ENCODE measurements at places on chromosomes 1 and 21.

GRCh38 chr1:194829492-194829891, 1643.1 kb upstream of the B3GALT2 start:
- DNase-seq, result no peak

- no peak for DNase-seq
Observed at GRCh38 chr1:38777464-38777957, 82.1 kb downstream of the RRAGC start.

DNA sequence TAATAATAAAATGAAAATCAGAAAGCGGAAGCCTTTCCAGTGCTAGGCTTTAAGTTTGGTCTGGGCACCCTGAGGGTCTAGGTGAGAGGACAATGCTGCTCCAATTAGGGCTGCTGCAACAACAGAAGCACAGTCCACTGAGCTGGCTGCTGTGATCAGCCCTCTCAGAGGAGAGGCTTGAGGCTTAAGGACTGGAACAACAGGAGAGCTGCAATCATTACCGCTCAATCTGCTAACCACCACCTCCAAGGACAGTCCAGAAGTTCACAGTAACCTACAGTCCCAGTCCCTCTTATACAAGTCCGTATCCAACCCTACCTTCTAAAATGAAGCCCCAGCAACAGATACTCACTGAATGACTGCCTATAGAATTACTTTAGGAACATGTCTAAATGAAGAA, 62.1 kb downstream of the USP24 start:
- DNase-seq, result no peak

GRCh38 chr21:17631195-17631594, 18.5 kb upstream of the BTG3 start:
- no peak for DNase-seq

GRCh38 chr1:107225706-107226105, 84.9 kb downstream of the NTNG1 start:
- DNase-seq, result no peak

GRCh38 chr1:151713874-151714273, 2.7 kb downstream of the CELF3 start:
- DNase-seq, result no peak

- DNase-seq, result no peak
Observed at GRCh38 chr1:218364028-218364710, 19.0 kb downstream of the TGFB2 start.

GRCh38 chr1:201495551-201496295, 11.2 kb downstream of the CSRP1 start:
- no peak for DNase-seq

DNA sequence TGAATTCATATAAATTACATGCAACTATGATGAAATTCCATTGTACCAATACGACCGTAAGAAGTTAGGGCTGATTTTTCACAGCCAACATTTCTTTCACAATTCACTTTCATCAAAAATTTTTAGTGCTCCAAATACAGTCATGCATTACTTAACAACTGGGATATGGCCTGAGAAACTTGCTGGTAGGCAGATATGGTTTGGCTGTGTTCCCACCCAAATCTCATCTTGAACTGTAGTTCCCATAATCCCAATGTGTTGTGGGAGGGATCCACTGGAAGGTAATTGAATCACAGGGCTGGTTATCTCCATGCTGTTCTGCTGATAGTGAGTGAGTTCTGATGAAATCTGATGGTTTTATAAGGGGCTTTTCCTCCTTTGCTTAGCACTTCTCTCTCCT, 244.4 kb downstream of the AKT3 start:
- no peak for DNase-seq

DNA sequence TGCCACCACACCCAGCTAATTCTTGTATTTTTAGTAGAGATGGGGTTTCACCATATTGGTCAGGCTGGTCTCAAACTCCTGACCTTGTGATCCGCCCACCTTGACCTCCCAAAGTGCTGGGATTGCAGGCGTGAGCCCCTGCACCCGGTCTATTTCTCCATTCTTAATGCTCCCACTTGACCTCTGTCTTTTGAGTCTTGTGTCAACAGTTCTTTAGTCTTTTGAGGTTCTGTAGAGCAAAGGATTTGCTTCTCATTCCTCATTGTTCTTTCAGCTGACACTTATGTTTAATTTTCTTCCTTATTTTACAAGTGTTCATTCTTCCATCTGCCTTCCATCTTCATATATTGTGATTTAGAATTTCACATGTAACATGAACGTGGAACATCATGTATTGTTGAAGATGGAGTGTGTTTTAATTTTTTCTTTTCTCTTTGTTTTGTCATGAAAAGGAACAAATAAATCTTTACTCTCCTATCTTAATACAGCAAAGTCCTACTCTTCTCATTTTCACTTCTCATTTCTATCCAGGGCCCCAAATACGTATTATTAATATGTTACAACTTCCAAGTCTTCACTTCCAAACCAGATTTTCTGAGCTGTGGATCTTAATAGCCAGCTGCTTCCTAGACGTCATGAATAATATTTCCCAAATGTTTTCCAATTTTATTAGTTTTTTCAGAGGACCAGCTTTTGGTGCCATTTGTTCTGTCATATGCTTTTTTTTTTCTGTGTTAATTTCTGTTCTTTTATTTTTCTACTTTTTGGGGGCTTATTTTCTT, 16.9 kb downstream of the MTF2 start:
- DNase-seq, result no peak

- no peak for DNase-seq
Observed at GRCh38 chr1:110752941-110753725, 78.4 kb upstream of the KCNA3 start.

- no peak for DNase-seq
Observed at GRCh38 chr1:109185357-109185756, 28.4 kb upstream of the SARS1 start.

GRCh38 chr1:185838111-185838510, 103.9 kb downstream of the HMCN1 start:
- no peak for DNase-seq

GRCh38 chr1:227944090-227944930, 3.4 kb downstream of the WNT9A start:
- no peak for DNase-seq

- DNase-seq, result no peak
Observed at GRCh38 chr21:46540087-46540710, 64.7 kb downstream of the S100B start.

GRCh38 chr1:183908079-183908478, 103.2 kb downstream of the RGL1 start:
- DNase-seq, result no peak

GRCh38 chr1:78918157-78918556, 88.4 kb downstream of the ADGRL4 start:
- DNase-seq, result no peak

- DNase-seq, result no peak
Observed at GRCh38 chr1:165930961-165931360, 103.5 kb downstream of the UCK2 start.

GRCh38 chr1:84247425-84248220, 53.9 kb upstream of the SAMD13 start:
- no peak for DNase-seq

DNA sequence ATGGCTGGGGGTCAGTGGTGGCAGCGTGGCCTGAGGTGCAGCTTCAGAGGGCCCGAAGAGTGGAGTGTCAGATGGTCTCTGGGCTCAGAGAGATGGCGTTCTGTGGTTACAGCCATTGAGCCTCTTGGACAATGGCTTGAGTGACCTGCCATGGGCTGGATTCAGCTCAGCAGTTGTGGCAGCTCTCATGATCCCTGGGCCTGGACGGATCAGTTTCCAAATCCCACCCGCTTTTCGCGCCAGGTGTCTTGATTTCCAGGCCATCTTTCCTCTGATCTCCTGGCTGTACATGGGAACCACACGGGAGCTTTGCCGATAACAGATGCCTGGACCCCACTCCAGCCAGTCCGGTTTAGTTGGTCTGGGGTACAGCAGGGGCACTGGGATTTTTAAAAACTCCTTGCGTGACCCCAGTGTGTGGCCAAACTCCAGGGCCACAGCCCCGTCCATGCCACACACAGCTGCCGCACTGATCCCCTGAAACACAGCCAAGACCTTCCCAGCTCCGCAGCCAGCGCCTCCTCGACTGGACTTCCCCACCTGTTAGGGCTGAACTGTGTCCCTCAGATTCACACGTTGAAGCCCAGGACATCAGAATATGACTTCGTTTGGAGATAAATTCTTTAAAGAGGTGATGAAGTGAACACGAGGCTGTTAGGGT, 67.9 kb downstream of the ATP5PO start:
- no peak for DNase-seq

- no peak for DNase-seq
Observed at GRCh38 chr1:235822685-235823084, 44.0 kb downstream of the LYST start.

GRCh38 chr1:158864595-158864994, 33.4 kb downstream of the MNDA start:
- DNase-seq, result no peak

DNA sequence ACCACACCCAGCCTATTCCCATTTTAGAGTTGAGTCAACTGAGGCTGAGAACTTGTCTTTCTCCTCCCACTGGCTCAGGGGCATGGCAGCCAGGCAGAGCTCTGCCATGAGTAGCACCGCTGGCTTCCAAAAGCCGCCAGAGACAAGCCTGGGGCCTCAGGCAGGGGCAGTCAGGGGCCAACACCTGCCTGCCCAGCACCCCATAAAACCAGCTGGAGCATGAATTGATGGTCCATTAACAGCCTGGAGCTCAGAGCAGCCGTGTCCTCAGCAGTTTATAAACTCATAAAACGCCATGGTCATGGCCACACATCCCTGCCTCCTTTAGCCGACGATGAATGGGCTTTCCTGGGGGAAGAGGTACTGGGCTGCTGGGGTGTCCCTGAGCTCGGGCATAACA, 50.6 kb upstream of the PAX7 start:
- no peak for DNase-seq

GRCh38 chr1:81446000-81446669, 354.6 kb upstream of the ADGRL2 start:
- no peak for DNase-seq

- no peak for DNase-seq
Observed at GRCh38 chr1:244789731-244790130, 45.7 kb upstream of the COX20 start.

DNA sequence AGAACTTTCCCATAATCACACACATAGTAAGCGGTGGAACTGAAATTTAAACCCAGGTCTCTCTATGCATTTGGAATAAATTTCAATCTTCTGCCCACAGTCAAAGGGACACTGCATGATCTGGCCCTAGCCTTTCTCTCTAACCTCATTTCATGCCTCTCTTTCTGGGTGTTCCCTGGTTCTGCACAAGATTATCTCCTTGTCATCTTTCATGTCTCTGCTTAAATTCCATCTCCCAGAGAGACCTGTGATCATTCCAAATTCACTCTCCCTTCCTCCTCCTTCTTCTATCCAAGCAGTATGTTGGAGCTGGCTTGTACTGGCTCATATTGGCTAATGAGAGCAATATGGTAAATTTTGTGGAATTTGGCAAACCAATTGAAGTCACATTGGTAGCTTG, 22.2 kb downstream of the ETV3L start:
- no peak for DNase-seq

DNA sequence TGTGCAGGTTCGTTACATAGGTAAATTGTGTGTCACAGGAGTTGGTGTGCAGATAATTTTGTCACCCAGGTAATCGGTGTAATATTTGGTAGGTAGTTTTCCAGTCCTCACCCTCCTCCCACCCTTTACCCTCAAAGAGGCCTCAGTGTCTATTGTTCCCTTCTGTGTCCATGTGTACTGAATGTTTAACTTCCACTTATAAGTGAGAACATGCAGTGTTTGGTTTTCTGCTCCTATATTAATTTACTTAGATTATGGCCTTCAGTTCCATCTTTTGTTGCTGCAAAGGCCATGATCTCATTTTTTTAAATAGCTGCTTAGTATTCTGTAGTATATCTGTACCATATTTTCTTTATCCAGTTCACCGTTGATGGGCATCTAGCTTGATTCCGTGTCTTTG, 87.3 kb downstream of the RPS6KC1 start:
- DNase-seq, result no peak

DNA sequence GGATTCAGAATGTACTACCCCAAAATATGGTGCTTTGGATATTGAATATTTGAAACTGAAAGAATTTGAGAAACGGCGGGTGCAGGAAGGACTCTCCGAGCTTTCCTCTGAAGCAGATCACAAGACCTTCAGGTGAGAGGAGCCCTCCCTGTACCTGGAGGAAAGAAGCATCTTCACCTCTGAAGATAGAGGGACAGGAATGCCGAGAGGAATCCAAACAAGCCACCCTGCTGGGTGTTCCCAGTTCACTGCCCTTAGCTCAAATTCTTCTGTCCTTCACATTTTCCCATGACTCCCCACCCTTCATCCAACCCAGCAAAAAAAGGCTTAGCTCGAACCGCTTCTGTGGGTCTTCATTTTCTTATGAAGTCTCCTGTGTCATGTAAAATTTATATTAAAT, 18.2 kb upstream of the PADI2 start:
- DNase-seq, result no peak

DNA sequence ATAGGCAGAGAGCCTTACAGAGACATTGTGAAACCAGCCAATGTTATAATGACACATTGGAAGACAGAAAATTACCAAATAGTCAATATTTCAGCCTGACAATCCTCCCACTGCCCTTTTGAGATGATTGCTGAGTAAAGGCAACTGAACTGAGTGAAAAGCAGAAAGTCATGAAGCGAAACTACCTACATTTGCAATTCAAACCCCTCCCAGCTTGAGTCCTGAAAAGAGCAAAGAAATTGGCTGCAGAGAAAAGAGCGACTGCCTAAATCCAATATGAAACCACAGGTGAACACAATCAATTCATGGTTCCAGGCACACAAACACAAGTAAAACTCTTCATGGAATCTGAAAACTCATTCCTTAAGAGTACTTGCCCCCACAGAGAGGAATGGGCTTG, 143.4 kb upstream of the CHRM3 start:
- no peak for DNase-seq

All from esophagus squamous epithelium (tissue), 5 donors.